ENCODE measurements at places on chromosomes 4 and X.

DNA sequence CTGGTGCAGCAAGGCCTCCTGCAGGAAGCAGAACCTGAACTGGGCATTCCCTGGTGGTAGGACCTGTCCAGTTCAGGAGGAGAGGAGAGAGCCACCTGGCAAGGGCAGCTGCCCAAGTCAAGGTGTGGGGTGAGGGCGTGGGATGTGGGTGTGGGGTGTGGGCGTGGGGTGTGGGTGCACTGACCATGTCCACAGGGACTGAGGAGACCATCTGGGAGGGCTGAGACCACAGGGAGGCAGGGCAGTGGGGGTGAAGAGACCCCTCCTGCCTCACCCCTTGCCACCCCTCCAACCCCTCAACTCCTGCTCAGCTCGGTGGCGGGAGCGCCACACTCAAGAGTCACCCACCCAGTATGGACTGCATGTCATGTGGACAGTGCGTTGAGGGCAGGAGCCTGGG lies 117.9 kb downstream of the CPZ start:
- DNase-seq: no peak

DNA sequence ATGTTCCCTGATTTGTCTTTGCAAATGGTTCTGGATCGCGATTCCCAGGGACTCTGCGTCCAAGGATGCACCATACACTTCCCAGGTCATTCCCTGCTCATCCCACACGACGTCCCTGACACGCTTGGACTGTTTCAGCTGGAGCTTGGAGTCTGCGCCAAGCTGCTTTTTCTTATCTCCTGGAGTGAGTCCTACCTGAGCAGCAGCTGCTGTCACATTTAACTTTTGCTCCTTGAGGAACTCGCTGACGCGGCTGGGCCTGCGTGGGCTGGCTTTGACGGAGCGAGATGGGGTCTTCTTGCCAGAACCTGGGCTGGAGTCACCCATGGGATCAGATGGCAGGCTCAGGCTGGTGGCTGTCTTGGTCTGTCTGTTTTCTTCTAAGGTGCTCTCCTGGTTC lies 59.6 kb downstream of the GPRIN3 start:
- DNase-seq: no peak

- DNase-seq: no peak
Measured at GRCh38 chr4:175422331-175422730, 389.7 kb downstream of the GPM6A start.

DNA sequence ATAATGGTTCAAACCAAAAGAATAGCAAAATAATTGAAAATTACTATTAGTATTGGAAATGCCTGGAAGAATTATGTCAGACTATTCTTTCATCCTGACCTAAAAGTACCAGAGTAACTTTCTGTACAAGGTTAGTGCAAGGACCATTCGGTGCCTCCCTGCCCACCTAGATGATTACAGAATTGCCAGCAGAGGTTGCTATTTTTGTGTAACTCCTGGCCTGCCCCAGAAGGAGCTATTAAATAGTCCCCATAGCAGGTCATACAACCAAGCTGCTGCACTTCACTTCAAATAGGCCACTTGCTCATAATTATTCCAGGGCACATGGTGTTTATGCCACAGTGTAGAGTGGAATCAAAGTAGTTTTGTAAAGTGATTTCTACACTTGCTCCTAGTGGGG lies 831.1 kb upstream of the PABPC4L start:
- DNase-seq: no peak

DNA sequence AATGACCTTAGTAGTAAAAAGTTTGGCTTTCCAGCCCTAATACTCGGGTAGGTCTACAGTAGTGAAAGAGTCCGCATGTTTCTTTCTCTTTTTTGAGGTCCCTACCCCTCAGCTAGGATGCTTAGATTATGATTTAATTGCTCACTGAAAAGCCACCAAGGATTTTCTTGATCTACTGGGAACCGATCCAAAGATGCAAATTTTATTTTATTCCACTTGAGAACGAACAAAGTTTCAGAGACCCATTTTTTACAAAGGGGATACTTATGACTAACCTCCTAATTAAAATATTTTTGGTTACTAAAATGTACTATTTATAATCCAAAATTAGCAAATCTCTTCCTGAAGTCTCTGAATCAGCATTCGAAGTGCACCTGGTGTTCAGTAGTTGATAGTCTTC lies 14.3 kb upstream of the PDHA2 start:
- DNase-seq: no peak

DNA sequence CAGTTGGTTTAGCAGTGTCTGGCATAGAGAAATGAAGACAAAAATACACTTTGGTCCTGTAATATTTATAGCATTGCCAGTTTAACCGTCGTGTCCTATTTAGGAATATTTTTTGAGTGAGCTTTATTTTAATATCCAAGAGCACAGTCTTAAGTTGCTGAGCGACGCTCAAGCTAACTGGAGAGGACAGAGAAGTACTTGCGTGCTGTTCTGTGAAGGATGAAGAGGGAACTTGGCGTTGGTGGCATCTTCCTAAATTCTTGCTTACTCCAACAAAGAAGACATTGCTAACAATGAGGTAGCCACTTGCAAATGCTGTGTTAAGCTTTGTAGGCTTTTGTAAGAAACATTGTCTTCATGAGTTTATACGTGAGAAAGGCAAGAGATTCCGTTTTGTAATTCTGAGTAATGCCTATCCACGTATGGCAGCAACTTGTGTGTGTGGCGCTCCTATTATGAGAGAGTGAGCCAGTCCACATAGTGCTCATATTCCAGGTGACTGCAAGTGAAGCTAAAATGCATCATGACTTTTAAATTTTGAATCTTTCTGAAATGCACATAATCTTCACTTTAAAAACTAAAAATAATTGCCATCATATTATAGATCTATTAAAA lies 50.6 kb downstream of the SYNPO2 start:
- no peak for DNase-seq

DNA sequence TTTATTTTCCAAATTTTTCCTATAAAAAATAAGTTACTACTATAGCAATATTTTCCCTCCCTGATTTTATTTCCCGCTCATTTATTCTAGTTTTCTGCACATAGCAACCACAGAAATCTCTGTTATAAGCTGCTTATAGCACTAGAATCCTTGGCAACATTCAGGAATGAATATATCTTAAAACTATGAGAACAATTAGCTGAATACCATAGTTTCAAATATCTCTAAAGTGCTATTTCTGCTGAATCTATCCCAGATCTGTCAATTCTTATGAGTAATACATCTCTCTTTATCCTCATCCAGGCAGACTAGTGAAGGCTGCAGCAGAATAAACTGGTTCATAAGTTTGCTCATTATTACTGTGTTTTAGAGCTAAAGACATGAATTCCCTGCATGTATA lies 622.9 kb upstream of the DIPK2B start:
- no peak for DNase-seq

GRCh38 chr4:110357521-110357920 lies 118.4 kb upstream of the ENPEP start:
- no peak for DNase-seq

DNA sequence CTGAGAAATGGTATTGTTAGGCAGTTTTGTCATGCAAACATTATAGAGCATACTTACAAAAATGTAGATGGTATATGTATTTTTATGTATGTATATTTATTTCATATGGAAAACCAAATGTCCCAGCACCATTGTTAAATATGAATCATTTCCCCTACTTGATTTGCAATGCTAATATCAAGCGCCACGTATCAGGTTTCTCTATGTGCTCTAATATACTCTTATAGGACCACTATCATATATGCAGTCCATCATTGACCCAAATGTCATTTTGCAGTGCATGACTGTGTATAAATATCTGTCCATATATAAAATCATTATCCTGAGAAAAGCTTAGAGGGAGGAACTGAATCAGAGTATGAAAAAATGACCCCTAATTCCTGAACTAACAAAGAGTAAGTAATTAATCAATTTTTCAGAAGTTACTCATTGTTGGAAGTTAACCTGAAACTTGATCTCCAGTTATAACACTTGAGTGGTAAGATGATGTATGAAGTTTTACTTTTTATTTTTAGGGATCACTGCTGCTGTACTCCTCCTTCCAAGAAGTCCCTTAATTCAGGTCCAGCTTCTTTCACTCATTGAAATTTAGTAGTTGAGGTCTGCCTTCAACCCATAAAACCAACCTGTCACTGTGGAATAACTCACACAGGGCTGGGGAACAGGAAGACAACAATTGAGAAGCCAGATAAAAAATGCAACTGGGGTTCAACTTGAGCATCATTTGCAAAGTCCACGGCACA lies 134.8 kb upstream of the LDB2 start:
- DNase-seq: no peak

GRCh38 chr4:22987870-22988269 lies 295.1 kb downstream of the GBA3 start:
- DNase-seq: no peak

- DNase-seq: no peak
Measured at GRCh38 chr4:17957688-17958087, 63.9 kb downstream of the LCORL start.

DNA sequence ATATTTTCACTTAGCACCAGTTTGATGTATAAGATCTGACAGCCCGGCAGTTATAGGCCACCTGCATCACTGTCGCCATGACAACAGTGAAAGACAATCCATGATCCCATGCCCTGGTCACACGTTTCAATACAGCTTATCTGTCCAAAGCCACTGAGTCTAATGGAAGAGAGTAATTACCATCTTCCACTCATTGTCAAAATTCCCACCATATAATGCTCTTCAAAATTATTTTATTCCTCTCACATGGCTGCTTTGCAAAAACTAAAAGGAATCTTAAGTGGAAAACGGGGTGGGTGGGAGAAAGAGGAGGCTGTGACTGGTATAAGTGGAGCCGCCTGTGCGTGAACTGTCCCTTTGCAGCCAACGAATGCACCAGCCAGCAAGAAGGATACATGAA lies 44.2 kb downstream of the MAML3 start:
- DNase-seq: no peak

DNA sequence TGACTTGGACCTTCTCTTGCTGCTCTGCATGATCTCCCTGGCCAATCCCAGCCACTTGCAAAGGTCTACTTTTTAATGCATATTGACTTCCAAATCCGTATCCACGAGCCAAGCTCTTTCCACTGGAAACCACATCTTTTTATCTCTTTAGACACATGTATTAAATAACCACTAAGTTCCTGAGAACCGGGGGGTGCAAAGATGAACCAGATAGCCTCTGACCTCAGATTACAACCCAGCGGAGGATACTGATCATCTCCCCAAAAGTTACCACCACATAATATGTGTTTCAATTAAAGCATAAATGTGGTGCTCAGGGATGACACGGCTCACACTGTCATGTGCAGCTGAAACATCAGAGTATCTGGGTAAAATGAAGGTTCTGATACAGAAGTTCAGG lies 40.4 kb upstream of the FAM9B start:
- DNase-seq: no peak

DNA sequence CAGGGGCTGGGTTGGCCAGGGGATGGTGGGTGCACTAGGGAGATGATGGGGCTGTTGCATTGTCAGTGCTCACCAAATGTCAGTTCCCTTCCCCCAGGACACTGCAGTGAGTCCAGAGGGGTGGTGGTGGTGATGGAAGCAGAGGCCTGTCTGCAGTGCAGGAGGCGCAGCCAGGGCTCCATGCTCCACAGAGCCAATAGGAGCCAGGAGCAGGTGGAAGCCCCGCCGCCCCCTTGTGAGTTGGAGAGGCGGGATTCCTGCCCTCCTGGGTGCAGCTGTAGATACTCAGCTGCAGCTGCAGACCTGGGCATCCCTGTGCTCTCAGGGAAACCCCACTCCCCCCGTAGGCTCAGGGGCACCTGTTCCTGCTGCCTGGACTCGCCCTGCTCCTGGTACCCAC lies 284.7 kb downstream of the EVC2 start:
- no peak for DNase-seq

GRCh38 chr4:73520821-73521220 lies 39.3 kb downstream of the AFM start:
- DNase-seq: no peak

- DNase-seq: no peak
Measured at GRCh38 chr4:5470318-5471198, 237.8 kb downstream of the EVC2 start.

DNA sequence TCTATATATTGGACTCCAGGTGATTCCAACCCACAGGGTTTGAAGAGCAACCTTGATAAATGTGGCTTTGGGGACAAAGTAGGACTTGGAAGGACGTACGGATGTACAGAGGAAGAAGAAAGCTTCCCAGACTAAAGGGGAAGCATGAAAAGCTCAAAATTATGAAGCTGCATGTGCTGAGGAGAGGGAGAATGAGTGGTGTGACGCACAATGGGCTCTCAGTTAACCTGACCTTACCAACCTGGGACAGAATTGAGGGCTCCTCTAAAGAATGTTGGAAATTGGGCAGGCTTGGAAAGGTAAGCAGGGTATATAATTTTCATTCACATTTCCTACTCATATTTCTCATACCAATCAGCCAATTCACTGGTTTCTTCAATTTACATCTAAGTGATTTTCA lies 10.5 kb upstream of the TIGD2 start:
- no peak for DNase-seq

DNA sequence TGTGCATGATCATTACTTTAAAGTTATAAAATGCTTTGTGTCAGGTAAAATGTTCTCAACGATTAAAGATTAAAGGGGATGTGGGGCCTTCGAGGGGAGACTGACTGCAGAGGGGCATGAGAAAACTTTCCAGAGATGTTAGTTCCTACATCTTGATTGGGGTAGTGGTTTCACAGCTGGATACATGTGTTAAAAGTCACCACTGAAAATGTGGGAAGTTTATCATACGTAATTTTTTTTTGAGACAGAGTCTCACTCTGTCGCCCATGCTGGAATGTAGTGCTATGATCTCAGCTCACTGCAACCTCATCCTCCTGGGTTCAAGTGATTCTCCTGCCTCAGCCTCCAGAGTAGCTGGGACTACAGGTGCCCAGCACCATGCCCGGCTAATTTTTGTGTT lies 79.5 kb downstream of the RBM47 start:
- no peak for DNase-seq

DNA sequence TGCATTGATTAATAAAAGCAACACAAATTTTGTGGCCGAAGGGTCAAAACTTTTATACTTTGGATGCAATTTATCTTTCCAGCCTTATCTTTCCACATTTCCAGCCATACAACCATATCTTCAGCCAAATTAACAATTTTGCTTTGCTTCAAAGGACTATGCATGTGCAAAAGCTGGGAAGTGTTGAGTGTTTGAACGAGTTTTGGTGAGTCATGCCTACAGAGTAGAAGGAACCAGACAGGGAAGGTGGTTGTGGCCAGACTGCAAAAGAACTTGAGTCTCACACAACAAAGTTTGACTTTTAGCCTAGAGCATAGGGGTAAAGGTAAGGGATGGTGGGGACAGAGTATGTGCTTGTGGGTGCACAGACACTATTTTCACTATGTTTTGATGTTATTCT lies 53.0 kb upstream of the GABRA2 start:
- no peak for DNase-seq

DNA sequence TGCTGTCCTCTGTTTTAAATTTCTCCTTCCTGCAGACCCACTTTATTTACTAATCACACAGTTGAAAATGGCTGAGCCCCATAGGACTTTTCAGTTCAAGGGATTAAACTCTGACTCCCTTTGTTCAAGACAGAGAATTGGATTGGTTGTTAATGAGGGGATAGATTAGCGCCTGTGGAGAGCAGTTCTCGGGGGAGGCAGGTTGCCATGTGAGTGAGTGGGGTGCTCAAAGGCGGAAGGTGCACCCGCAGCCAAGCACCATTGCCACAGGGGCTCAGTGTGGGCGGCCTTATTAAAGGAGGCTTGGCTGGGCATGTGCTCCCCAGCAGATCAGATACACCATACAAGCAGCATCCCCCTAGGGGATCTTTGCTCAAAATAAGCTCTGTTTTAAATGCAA lies 7.9 kb upstream of the CBR4 start:
- no peak for DNase-seq
